ENCODE measurements at places on chromosomes 11 and 22.

DNA sequence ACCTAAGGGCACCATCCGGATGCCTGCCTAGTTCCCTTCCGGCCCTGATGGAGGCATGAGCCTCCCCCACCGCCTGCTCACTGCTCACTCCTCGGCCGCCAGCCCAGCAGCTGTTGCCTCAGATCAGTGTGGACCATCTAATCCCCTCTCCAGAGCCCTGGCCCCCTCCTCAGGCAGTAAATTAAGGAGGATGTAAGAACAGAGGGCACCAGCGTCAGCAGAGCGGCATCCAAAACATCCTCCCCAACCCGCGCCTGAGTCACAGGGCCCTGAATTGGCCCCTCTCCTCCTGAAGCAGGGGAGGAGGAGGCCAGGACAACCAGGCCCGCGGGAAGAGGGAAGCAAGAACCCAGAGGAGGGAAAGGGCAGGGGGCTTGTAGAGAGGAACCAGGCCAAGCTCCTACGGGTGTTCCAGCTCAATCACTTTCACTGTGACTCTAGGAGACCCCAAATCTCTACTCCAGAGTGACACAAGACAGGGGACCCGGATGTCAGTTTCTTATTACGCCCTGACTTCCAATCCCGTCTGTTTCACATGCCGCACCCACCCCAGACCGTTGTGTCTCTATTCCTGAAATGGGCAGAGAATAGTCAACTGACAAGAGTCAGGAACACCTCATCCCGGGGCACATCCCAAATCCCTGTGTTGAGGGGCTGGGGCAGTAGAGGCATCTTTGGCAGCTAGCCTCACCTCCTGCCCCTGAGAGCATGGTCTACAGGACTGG is 31.3 kb upstream of the MYOD1 start:
- DNase-seq: no peak

GRCh38 chr11:2813141-2813908 is 72.2 kb downstream of the CDKN1C start:
- DNase-seq: no peak

GRCh38 chr11:110530900-110531741 is 101.4 kb downstream of the FDX1 start:
- no peak for DNase-seq

DNA sequence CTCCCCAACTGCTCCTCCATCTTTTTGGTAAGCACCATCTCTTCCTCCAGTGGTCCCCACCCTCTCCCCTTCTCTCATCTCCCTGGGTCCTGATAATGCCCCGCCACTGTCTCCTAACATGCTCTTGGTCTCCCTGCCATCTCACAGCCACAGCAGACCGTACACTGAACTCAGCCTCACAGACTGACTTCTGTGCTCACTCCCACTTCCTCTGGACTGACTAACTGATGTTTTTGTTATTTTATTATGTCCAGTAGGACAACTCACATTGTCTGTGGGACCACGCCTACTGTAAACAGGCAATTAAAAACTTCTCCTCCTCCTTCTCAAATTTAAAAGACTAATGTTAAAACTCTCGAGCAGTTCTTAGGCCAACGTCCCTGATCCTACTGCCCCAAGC is 2.6 kb upstream of the GNAZ start:
- DNase-seq: no peak

DNA sequence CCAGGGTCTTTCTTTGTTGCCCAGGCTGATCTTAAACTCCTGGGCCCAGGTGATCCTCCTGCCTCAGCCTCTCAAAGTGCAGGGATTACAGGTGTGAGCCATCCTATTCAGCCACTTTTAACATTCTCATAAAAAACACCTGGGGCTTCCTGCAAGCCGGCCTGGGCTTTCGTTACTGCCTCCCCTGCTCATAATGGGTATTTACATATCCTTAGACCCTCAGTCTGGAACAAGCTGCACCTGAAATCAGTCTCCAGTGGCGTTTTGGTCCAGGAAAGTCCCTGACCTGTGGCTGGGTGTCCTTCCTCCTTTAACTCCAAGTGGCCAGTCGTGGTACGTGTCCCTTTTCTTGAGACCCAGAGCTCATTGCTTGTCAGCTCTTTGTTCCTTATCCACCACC is 320.7 kb downstream of the TMEM135 start:
- DNase-seq: no peak

DNA sequence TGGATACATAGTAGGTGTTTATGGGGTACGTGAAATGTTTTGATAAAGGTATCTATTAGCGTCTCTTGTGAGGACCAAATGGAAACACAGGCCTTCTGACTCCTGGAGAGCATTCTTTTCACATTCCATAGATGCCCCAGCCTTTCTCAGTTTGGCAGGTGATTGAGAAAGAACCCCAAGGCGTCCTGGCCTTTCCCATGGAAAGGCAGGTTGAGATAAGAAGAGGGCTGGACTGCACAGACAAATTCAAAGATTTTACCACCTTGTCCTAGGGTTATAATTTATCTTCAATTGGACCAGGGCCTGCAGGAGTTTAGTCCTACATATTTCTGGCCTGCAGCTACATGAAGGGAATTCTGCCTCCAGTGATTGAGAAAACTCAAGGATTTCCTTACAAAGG is 661 bp upstream of the OLFML1 start:
- DNase-seq: no peak

- no peak for DNase-seq
These were observed 76.7 kb upstream of the SEPTIN5 start for GRCh38 chr22:19637408-19638281.

- peak; percentile 66 for DNase-seq
These were observed 39.6 kb downstream of the PAMR1 start for GRCh38 chr11:35485656-35486322.

DNA sequence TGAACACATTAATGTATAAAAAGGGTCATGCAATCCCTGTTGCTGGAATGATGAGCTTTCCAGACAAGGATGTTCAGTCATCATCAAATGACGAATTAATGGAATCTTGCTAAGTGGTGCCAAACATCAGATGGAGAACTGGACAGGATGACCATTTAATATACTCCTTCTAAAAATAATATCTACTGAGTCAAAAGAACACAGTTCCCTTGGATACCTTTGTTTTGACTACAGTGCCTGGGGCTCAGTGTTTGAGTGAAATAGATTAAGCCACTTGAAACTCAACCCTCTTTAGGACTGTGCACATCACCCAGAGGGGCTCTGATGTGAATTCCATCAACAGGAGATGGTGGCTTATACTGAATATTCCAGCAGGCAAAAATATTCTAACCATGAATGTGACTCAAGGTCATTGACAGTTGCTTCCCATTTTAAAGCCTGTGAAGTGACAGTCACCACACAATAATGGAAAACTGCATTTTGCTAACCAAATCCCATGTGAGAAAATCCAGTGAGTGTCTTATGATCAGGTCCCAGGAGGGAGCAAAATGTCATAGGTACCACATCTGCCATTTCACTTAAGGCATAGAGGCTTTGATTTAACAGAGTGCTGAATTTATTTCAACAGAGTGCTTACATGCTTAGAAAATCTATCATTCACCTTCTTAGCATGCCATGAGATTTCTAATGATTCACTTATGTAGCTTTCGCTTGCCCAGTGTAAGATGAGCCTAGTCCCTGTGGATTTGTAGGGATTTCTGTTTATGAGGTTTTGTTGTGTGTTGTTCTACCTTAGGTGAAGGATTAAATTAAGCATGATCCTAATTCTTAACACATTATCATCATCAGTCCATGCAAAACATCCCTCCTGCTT is 41.3 kb upstream of the SLN start:
- no peak for DNase-seq

GRCh38 chr11:130980071-130980862 is 64.0 kb upstream of the SNX19 start:
- DNase-seq: no peak

GRCh38 chr11:75796091-75796435 is 18.9 kb upstream of the UVRAG start:
- DNase-seq: no peak

- no peak for DNase-seq
These were observed 2.2 kb downstream of the TM7SF2 start for GRCh38 chr11:65113839-65114238.

GRCh38 chr11:7651140-7651551 is 22.2 kb downstream of the CYB5R2 start:
- no peak for DNase-seq
